NCI-H1105 (cell line): ENCODE measurements at places on chromosomes 2 and 18.

GRCh38 chr2:152061383-152061782 lies 37.5 kb downstream of the CACNB4 start:
- DNase-seq = no peak

- DNase-seq = no peak
Measured at GRCh38 chr2:173087214-173087581, 11.6 kb downstream of the MAP3K20 start.

GRCh38 chr2:65527451-65528240 lies 95.2 kb upstream of the SPRED2 start:
- no peak for DNase-seq

DNA sequence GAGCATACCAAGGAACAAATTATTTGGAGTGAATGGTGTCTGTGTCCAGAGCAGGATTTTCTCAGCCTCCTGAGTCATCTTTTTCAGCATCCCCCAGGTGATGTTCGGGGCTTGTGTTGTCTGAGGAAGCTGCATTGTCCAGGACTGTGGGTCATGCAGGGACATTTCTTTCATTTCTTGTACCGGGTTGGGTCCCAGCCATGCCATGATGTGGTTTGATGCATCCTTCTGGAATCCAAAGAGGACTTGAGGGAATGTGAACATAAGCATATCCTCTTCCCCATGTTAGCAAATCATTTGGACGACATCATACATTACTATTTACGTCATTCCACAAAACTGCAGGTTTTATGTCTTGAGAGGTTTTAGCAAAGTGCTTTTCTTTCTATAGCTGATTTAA lies 797.8 kb downstream of the CCDC85A start:
- DNase-seq = no peak

- DNase-seq = no peak
Measured at GRCh38 chr2:170229125-170229524, 51.2 kb downstream of the MYO3B start.

GRCh38 chr2:15729001-15729400 lies 137.3 kb downstream of the DDX1 start:
- DNase-seq = no peak

GRCh38 chr2:187552828-187553681 lies 1.2 kb downstream of the TFPI start:
- no peak for DNase-seq

- DNase-seq = peak; percentile 9
Measured at GRCh38 chr2:238462782-238463396, 36.2 kb downstream of the ASB1 start.

- no peak for DNase-seq
Measured at GRCh38 chr2:150417278-150417677, 70.2 kb downstream of the RND3 start.

GRCh38 chr2:71004857-71005256 lies 10.2 kb upstream of the TEX261 start:
- no peak for DNase-seq

DNA sequence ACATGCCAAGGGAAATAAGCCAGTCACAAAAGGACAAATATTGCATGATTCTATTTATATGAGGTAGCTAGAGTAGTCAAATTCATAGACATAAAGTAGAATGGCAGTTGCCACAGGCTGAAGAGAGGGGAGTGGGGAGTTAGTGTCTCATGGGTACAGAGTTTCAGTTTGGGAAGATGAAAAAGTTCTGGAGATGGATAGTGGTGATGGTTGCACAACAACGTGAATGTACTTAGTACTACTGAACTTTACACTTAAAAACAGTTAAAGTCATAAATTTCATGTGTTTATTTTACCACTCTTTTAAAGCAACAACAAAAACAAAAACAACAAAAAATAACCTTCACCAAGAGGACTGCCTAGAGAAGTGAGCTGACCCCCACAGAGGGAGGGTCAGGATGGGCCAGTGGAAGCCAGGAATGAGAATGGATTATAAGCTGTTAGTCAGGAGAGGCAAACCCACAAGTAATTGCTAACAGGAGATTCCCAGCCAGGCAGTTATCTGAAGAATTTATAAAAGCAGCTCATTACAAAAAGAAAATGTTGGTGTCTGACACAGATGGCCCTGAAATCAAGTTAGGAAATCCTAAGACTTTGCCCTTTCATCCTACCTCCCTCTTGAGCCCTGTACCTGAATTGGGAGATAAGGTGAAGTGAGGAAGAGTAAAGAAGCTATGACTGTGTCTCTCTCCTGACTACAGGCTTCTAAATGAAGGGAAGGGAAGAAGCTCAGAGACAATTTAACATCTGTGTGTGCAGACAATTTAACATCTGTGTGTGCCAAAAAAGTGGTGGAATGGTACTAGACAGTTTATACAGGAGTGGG lies 263.4 kb downstream of the PDE11A start:
- DNase-seq = no peak
